WTC11 (cell line): ENCODE measurements at places on chromosomes 13 and 19.

- peak; percentile 58 for DNase-seq
Observed at GRCh38 chr13:25980255-25980654, 71.6 kb downstream of the SHISA2 start.

DNA sequence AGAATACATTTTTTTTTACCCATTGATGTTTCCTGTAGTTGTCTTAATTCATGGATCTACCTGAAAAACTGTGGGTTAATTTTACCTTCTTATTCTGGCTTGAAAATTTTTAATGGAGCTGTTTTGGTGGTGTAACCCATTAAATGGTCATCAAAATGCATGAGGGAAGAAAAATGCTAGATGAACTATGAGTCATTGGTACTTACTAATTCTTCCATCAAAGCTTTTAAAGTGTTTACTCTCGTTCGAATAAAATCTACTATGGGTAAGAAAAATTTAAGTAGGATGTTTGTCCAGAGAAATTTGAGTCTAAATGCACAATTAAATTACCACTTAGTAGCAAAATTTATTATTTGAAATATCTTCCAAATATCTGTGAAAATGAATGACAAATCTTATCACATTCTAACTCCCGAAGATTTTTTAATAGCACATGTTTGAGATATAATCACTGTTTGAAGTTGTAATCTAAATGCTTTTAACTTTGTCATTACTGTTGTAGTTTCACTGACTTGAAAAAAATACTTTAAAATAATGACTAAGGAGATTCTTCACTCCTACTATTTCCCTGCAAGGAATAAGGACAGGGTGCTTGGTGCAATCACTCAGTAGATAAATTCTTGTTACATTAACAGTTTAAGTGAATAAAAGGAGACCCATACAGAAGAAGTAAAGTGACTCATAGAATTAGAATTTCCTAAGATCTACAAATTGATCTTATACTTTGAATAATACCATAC is 437.7 kb downstream of the IRS2 start:
- DNase-seq, result no peak

DNA sequence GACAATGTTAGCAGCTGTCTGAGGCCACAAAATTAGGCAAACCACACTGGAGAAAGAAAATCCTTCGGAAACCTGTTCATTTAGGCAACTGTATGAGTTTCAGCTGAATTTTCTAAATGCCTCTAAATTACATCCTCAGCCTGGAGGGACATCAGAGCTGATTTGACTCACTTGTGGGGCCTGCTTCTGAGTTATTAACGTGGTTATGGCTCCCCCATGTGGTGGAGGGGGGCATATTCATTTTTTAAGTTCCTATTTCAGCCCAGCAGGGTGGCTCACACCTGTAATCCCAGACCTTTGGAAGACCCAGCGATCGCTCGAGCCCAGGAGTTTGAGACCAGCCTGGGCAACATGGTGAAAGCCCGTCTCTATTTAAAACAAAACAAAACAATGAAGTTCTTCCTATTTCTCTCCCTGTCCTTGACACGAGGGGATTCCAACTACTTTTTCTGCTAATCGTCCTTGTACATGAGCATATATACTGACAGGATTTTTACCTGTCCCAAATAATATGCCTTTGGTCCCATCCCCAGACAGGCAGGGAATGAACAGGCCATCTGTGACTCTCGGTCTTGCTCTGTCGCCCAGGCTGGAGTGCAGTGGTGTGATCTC is 31.5 kb upstream of the HIF3A start:
- DNase-seq, result peak; percentile 76

DNA sequence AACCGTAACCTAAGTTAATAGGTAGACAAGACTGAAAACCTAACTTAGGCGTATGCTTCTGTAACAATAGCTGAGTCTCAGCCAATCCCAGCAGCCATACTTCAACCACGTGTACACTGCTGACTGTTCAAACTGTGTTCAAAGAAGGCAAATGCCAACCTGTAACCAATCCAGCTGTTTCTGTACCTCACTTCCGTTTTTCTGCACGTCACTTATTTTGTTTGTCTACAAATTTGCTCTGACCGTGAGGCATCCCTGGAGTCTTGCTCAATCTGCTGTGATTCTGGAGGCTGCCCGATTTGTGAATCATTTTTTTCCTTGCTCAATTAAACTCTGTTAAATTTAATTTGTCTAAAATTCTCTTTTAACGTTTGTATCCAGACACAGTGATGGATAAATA is 59.2 kb downstream of the EDNRB start:
- DNase-seq, result no peak

- DNase-seq, result no peak
Observed at GRCh38 chr19:10467104-10467706, 36.0 kb downstream of the KEAP1 start.

DNA sequence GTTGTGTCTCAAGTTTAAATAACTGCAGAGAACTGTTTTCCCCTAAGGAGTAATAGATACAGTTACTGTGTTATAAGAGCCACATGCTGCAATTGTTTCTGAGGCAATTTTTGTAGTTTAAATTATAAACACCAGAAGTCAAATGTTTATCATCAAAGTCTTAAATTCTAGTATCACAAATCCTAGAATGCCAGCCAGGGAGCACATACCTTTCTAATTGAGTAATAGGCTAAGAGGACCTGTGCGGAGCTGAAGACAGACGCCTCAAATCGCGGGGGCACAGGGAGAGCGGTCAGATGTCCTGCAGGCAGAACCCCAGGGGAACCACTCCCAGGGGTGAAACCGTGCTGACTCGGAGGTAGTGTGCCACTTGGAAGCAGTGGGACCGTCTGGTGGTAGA is 65.2 kb upstream of the TNFRSF19 start:
- no peak for DNase-seq

DNA sequence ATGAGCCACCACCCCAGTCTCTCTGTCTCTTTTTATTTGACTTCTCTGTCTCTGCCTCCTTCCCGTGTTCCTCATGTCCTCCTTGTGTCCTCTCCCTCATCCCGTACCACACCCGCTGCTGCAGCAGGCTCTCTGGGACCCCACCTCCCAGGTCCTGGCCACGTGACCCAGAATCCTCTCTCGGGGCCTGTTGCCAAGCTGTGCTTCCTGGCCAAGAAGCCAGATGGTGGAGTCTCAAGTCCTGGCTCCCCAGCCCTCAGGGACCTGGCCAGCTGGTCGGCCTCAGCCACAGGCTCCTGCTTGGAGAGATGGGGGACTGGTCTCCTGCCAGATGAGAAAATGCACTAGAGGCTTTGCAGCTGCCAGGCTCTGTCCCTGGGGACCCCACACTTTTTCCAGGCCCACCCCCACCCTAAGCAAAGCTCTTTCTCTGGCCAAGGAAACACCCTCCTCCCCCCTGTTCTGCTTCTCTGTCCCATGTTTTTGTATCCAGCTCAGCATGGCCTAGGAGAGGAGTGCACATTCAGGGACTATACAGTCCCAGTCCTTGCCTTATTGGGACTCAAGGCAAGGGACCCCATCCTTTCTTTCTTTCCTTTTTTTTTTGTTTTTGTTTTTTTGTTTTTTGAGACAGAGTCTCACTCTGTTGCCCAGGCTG is 34.3 kb upstream of the SHKBP1 start:
- no peak for DNase-seq

DNA sequence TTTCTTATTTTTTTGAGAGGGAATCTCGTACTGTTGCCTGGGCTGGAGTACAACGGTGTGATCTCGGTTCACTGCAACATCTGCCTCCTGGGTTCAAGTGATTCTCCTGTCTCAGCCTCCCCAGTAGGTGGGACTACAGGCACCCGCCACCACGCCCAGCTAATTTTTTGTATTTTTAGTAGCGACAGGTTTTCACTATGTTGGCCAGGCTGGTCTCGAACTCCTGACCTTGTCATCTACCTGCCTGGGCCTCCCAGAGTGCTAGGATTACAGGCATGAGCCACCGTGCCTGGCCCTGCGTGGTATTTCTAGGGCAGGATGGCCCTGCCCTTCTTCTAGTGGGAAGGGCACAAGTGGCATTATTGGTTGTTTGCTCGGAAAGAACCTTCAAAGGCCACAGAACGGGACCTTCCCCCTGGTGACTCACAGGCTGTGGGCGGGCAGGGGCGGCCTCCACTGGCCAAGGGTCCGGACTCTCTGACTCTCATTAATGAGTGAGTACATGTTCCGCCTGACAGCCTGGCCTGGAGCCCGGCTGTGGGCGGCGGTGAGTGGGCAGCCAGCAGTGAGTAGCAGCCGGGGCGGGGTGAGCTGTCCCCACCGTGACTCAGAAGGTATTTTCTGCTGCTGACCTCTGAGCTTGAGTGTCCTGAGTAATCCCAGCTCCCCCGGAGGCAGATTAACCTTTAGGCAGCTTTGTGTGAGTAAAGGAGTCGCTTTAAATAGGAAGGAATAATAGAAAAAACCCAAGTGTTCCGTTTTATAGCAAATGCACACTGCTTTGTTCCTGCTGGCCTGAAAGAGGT is 5.1 kb downstream of the DOT1L start:
- no peak for DNase-seq

DNA sequence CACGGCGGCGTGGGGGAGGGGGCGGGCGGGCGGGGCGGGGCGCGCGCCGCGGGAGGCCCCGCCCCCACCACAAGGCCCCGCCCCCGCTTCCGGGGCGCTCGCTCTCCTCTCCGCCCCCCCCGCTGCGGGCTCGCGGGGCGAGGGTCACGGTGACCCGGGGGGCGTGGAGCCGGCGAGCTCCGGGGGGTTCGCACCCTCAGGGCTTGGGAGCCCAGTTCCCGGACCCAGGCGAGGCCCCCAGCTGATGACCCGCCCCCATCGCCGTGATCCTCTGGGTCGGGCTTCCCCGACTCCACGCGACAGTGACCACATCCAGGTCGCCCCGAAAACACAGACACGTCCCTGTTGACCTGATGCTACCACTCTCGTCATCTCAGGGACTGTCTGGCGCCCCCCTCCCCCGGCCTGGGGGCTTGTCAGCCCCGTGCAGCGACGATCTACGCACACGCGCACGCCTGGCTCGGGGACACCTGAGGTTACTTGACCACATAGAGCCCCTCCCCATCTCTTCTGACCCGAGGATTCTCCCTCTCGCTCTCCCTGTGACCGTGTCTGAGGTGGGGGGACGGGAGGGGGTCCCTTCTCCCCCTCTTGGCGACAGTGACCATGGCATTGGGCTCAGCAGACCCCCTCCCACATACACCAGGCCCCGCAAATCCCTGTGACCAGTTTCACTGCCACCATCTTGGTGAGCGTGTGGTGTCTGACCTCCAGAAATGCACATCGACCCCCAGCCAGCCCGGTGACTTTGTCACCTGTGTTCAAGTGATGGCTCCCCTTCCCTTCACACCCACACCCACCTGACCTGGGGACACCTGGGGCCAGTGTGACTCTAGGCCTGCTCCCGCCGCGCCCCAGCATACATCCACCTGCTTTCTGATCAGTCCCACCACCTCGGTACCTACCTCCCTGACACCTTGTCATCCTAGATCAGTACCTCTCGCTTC is 670 bp downstream of the MAP2K7 start:
- no peak for DNase-seq

DNA sequence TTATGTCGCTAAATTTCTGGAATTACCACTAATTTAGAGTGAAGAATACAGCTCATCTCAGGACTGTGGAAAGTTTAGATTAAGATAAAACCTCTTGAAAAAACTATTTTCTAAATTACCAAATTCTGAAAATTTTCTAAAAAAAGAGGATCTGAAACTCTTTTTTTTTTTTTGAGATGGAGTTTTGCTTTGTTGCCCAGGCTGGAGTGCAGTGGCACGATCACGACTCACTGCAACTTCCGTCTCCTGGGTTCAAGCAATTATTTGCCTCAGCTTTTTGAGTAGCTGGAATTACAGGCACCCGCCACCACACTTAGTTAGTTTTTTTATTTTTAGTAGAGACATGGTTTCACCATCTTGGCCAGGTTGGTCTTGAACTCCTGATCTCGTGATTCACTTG is 16.6 kb upstream of the ZNF253 start:
- DNase-seq, result no peak

DNA sequence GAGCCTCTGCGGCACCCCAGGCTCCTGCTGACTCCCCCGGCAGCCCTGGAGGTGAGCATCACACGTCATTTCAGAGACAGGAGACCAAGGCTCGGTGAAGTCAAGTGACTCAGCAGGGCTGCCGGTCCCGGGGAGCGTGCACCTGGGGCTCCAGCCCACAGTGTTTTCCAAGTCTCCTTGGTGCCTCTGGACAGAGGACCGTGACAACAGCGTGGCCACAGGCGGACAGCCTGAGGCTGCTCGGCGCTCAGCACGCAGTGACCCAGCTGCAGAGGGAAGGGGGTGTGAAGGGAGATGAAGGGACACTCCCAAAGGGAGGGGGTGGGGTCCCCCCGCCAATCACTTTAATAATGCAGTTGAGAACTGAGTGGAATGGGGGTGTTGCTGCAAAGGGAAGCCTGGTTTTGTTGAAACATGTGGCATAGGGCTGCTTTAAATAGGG is 17.5 kb upstream of the ASPDH start:
- no peak for DNase-seq

DNA sequence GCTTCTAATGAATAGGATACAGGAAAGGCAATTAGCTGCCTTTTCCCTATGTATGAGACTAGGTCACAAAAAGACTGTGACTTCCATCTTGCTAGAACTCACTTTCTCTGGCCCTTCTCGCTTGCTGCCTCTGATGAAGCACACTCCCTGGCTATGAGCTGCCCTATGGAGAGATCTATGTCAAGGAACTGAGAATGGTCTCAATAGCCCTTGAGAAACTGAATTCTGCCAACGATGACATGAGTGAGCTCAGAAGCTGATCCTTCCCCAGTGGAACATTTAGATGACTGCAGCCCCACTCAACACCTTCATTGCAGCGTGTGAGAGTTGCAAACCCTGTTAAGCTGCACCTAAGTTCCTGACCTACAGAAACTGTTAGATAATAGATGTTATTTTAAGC is 309.8 kb downstream of the COG6 start:
- no peak for DNase-seq

- no peak for DNase-seq
Observed at GRCh38 chr13:44818016-44818415, 171.3 kb downstream of the NUFIP1 start.

- no peak for DNase-seq
Observed at GRCh38 chr13:44932171-44932849, 57.0 kb downstream of the NUFIP1 start.

DNA sequence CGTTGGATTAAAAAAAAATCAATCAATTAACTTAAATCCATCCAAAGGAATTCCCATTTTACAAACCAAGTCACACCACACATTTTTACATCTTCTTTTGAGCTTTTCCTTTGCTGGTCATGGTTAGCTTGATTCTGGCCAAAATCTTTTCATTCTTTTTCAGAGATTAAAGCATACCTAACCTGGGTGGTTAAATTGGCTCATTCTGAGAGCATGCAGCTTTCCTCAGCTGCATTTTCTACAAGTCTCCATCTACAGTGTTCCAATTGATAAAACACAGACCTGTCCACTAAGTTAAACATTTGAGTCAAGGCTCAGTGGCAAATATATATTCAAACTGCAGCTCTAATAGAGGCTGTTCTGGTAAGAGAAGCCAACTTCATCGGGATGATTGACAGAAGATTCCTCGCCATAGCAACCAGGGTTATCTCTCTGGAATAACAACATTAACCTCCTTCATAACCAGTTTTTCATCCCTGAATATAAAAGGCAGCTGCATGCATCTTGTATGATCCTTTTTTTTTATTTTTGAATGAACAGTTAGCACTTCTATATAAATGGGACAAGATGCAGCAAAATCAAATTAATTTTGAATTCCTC is 106.2 kb downstream of the DNAJC15 start:
- no peak for DNase-seq
